ENCODE measurements at places on chromosomes 12 and 14.

DNA sequence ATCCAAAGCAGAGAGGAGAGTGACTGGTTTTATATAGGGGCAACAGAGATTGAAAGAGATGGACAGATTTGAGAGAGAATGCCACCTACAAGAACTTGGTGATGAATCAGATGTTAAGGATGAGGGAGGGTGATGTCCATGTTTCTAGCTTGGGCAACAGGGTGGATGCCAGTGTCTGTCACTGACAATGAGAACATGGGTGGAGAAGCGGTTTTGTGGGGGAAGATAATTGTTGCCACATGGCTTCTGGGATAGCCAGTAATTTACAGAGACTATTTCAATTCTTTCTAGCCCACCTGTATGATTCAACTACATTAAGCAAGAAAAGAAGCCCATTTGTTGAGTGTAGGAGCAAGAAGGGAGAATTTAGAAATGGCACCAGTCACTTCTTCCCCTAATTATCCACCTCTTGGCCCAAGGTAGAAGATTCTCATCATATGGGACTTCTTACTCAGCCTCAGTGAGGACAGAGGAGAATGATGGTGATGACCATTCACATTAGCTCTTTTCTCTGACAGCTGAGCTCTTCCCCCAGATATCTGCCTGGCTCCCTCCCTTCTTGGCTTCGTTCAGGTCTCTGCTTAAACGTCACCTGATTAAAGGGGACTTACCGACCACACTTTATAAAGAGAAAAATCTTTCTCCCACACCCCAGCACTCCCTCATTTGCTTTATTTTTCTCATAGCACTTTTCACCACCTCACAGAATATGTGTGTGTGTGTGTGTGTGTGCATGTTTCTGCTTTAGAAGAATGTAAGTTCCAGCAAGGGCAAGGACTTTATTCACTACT lies 117.8 kb downstream of the DUSP6 start:
- no peak for DNase-seq

- DNase-seq, result no peak
Observed at GRCh38 chr14:83473416-83474235, 1940.0 kb upstream of the SEL1L start.

- DNase-seq, result no peak
Observed at GRCh38 chr14:38186216-38186615, 21.5 kb upstream of the SSTR1 start.

GRCh38 chr12:132214891-132215290 lies 70.6 kb downstream of the NOC4L start:
- DNase-seq, result no peak

DNA sequence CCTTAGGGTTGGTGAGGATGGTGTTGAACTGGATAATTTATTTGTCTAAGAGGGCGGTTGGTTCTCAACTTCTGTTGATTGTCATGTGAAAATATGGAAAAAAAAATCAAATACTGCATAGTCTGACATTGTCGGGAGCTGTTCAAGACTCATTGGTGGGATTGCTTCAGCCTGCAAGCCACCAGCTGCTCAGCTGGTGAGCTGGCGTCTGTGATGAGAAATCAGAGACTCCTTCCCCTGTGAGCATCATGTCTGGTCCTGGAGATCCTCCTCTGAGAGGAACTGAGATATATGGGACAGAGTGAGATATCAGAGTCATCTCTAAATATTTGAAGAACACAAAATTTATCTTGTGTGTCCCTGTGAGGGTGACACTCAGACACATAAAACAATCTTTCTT lies 49.9 kb downstream of the TRIM9 start:
- no peak for DNase-seq

- no peak for DNase-seq
Observed at GRCh38 chr14:78043349-78043748, 126.8 kb upstream of the NRXN3 start.

Data from islet precursor cell (in vitro differentiated cells).